ENCODE measurements at places on chromosomes 7 and 10.

GRCh38 chr10:4546500-4546899, 279.5 kb upstream of the AKR1E2 start:
- no peak for DNase-seq

GRCh38 chr10:12042409-12042796, 206 bp downstream of the UPF2 start:
- peak; percentile 13 for DNase-seq

GRCh38 chr10:98323221-98324164, 55.5 kb upstream of the LOXL4 start:
- DNase-seq = peak; percentile 49

DNA sequence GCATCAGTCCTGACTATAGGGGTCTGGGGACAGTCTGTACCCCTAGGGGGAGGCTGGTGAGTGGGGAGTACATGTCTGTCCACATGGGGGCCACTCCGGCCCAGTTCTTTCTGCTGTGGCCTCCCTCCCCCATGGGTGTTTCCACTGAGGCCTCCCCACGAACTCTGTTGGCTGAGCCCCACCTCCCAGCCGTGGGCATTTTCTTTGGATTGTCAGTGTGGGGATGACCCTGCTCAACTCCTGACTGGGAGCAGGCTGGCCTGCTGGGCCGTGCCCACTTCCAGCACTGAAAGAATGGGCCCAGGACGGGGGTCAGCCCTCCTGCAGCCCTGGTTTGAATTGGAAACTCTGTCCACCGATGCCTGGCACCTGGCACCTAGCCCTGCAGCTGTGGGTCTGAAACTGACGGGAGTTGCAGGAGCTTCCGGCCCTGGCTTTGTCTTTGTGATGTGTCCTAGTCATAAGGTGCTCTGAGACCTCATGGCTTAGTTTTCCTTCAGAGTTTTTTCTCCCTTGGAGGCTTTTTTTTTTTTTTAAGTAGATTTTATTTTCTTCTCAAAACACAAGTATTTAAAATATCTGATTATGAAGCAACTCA, 46.5 kb downstream of the LHPP start:
- no peak for DNase-seq

DNA sequence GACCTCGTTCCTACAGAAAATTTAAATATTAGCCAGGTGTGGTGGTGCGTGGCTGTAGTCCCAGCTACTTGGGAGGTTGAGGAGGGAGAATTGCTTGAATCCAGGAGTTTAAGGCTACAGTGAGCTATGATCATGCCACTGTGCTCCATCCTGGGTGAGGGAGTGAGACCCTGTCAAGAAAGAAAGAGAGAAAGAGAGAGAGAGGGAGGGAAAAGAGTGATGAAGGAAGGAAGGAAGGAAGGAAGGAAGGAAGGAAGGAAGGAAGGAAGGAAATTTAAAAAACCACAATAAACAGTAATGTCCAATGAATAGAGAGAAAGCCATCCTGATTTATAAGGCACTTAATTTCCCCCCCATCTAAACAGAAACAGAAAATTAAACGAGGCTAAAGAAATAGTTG, 9.4 kb downstream of the MYPN start:
- DNase-seq = no peak

- no peak for DNase-seq
Measured at GRCh38 chr7:76383089-76383944, 24.5 kb upstream of the YWHAG start.

DNA sequence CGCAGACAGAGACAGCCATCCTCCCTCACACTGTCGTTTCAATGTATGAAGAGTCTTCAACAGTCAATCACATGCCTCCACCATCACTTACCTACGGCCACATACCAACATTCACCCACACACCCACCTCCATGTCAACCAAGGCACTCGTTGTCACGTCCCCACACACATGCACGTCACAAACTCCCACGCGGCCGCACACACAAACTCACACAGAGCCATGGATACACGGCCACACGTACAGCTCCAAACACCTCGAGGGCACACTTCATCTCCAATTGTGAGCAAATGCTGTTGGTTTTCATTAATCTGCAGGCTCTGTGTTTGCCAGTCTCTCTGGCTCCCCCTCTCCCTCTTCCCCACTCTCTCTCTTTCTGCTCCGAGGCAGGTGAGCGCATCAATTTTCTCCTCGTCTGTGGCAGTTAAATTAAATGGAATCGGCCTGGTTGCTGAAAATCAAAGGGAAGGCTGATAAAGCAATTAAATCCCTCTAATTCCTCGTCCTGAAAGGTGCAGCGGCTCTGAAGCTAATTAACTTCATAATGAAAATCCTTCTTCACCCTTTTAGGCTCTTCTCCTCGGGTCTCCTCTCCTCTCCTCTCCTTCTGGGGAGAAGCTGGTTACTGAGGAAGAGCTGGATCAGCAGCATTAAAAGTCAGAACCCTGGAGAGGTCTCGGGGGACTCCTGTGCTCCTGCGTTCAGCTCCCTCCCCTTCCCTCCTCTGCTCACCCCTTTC, 53.8 kb upstream of the SLF2 start:
- DNase-seq = no peak

DNA sequence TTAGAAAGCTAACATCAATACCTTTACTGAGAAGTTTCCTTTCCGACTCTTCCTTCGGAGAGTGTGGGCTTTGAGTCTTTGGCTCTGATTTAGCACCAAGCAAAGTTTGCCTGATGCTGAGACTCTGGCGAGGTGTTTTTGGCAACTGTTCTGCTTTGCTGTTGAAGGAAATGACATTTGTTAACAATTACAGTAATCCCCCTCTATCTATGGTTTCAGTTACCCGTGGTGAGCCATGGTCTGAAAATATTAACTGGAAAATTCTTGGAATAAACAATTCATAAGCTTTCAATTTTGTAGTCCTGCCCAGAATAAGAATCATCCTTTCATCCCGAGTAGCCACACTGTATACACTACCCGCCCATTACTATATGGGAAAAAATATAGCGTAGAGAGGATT, 126.3 kb downstream of the ARHGAP21 start:
- no peak for DNase-seq

DNA sequence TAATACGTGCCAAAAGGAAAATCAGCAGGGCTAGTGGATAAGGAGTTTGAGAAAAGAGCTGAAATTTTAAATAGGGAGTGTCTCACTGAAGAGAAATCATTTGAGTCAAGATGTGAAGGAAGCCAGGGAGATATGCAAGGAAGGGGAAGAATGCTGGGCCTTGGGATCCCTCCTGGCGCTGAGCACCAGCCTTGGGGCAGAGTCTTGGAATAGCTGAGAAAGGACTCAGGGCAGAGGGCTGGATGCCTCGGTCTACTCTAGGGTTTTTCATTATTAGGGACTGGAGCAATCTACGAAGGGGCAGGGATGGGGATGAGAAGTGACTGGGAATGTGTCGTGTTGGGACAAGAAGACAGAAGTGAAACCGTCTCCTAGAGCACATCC, 484 bp downstream of the ZWINT start:
- DNase-seq = no peak

DNA sequence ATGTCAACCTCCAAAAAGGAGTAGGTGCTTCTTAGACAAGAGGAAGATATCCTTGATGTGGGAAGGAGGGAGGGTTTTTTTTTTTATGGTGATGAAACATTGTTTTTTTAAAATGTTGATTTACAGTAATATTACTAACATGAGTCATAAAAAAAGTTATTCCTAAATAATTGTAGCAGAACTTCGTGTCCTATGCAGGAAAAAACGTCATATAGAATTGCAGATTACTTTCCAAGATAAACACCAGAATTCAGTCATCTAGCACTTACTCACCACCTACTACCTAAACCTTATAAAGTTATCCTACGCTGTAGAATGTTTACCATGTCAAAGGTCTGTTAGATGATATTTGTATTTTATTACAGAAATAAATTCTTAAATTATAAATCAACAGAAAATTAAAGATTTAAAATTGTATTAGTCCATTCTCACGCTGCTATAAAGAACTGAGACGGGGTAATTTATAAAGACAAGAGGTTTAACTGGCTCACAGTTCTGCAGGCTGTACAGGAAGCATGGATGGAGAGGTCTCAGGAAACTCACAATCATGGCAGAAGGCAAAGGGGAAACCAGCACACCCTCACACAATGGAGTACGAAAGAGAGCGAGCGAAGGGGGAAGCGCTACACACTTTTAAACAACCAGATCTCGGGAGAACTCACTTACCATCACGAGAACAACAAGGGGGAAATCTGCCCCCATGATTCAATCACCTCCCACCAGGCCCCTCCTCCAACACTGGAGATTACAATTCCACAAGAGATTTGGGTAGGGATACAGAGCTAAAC, 105.2 kb upstream of the NEBL start:
- DNase-seq = no peak

DNA sequence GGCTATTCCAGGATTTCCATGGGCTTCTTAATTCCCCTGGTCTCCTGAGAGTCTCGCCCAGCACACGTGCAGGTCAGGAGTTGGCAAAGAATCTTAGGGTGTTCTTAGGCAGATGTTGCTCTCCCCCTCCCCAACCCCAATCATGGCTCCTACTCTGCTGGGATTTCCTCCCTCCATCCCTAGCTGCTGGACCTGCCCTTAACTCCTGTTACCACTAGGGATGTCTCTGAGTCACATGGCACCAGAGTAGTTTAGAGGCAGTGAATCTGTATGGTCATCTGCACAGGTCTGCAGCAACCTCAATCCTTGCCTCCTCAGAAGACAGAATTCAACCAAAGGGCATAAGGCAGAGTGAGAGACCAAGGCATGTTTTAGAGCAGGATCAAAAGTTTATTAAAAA, 51.8 kb upstream of the CHST3 start:
- no peak for DNase-seq

DNA sequence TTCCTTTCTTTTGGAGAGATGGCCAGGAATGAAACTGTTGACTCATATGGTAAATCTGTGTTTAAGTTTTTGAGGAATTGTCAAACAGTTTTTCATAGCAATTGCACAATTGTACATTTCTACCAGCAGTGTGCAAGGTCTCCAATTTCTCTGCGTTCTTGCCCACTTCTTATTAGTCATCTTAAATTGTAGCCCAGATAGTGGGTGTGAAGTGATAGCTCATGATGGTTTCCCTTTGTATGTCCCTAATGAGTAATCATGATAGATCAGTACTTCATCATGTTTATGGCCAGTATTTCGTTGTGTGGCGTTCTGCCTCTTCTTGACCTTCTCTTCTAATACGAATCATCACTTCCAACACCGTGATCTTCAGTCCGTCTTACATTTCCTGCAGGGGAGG, 136.3 kb downstream of the DOCK1 start:
- DNase-seq = no peak

- no peak for DNase-seq
Measured at GRCh38 chr7:69211739-69212138, 386.5 kb upstream of the AUTS2 start.

GRCh38 chr7:17706734-17707133, 233.6 kb downstream of the SNX13 start:
- peak; percentile 38 for DNase-seq

GRCh38 chr7:80037689-80038088, 96.9 kb upstream of the GNAI1 start:
- no peak for DNase-seq

DNA sequence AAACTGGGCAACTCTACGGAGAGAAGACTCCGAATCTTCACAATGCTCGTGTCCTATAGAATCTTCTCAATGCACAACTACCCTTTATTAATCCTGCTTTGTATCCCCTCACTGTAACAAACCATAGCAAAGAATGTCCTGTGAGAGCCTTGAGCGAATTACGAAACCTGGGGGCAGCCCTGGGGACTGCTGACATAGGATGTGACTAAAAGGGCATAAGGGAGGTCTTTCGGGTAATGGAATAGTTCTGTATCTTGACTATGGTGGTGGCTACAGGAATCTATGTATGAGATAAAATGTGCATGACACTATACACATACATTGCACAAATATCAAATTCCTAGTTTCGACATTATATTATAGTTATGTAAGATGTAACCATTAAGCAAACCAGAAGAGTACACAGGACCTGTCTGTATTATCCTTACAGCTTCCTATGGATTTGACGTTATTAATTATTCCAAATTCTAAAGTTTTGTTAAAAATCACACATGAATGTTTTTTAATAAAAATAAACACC, 162.5 kb upstream of the KCTD7 start:
- no peak for DNase-seq

DNA sequence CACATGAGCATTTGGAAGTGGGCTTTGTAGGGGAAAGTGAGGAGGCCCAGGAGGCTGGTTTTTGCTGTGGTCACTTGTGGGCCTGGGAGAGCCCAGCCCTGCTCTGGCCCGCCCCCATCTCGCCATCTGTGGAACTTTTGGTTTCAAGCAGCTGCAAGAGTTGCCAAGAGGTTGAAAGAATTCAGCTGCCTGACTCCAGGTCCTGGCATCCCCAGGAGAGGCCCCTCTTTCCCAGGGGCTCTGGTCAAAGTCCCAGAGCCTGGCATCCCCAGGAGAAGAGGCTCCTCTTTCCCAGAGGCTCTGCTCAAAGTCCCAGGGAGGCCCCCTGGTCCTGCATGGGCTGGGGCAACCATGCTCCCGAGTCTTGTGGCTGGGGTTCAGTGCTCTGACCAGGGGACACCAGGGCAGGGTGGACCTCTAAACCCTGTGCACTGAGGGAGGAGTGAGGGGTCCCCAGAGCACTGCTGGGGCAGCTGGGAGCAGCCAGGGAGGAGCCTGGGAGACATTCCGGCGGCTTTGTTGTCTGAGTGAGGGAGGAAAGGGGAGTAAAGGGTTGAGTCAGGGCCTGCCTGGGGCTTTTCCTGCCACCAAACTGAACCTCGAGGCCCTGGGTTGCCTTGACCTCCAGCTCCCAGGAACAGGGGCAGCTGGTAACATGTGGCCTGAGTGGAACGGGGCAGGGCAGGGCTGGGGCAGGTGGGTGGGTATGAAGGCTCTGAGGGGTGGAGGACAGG, 27.7 kb upstream of the CSGALNACT2 start:
- DNase-seq = peak; percentile 58

GRCh38 chr10:21260066-21260465, 265.4 kb downstream of the SKIDA1 start:
- peak; percentile 11 for DNase-seq

- DNase-seq = no peak
Measured at GRCh38 chr7:157867685-157868305, 531.0 kb downstream of the DNAJB6 start.

DNA sequence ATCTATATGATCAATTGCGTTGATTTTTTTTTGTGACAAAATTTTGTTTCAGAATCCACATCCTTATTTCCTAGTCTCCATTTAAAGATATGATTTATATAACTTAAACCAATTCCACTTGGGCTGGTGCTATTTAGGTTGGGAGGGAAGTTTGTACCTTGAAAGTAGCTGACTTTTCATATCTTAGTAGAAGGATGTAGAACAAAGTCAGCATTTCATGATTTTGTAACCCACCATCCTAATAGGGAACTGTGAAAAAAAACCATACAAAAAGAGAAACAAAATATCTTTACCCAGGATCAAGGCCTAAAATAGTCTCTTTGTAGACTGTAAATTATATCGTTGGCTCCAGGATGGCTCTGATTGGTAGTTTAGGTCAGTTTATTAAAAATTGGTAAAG, 8.3 kb downstream of the HECTD2 start:
- DNase-seq = no peak

GRCh38 chr10:7945034-7945433, 109.5 kb upstream of the GATA3 start:
- DNase-seq = no peak

DNA sequence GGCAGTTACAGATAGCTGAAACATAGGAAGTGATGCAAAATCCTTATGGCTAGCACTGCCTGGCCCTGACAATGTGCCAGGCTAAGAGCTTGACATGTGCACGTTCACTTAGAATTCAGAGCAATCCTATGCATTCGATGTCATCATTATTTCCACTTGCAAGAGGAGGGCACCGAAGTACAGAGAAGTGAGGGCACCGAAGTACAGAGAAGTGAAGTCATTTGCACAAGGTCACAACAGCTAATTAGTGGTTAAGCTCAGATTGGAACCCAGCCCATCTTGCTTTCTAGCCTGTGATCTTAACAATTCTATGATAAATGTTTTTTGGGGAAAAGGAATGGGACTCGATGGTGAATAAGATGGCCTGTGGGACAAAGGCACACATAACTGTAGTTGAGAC, 73.4 kb downstream of the ARHGAP22 start:
- DNase-seq = no peak
